Activated CD4-positive, alpha-beta T cell treated with anti-CD3 and anti-CD28 coated beads, Interleukin-2, Interleukin-4, amounts not matched to agents 100 ng/mL and 50 ng/mL, durations not matched to agents 16 hours and 8 hours (primary cell): ENCODE measurements at places on chromosomes 3 and 15.

GRCh38 chr3:46558184-46559043 lies 7.7 kb downstream of the LRRC2 start:
- peak; percentile 78 for DNase-seq

GRCh38 chr3:193943200-193943599 lies 192.7 kb upstream of the HES1 start:
- no peak for DNase-seq

- peak; percentile 57 for DNase-seq
These were observed 636 bp downstream of the TBC1D21 start for GRCh38 chr15:73873889-73874511.

- DNase-seq, result no peak
These were observed 8.2 kb downstream of the XYLB start for GRCh38 chr3:38354588-38355330.

DNA sequence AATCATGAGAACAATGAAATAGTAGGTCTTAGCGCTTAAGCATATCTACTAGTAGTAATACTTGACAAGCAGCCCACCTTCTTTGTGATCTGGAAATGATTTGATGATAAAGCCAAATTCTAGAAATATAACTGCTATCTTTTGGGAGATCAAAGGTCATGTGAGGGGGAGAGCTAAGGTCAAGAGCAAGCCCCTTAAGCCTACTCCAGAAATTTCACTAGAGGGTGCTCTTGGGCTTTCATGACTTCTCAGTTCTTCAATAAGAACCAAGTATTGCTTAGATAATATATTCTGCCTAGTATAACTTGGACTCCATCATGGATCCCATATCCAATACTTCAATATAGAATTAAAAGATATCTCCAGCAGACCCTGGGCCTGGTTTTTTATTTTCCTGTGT lies 319.6 kb downstream of the ZBTB20 start:
- peak; percentile 36 for DNase-seq

- DNase-seq, result no peak
These were observed 7.5 kb downstream of the SRGAP3 start for GRCh38 chr3:9241956-9242355.

- DNase-seq, result no peak
These were observed 42.6 kb downstream of the PPCDC start for GRCh38 chr15:75065851-75066509.

- no peak for DNase-seq
These were observed 75.9 kb upstream of the ATP2B2 start for GRCh38 chr3:10581251-10581650.

DNA sequence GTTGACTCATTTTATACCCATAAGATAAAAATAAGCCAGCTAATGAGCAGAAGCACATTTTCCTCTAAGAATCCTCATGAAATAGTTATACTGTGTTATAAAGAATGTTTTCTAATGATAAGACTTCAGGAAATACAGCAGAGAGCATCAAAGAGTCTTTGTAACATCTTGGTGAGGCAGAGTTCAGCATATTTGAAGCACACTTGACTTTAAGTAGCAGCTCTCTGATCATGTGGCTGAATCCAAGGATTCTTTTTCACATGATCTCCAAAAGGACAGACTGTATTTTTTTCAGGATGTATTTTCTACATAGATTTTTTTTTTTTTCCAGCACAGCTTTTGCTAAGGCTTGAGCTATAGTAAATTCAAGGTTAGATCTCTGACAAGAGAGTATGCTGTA lies 195.1 kb downstream of the SI start:
- no peak for DNase-seq

DNA sequence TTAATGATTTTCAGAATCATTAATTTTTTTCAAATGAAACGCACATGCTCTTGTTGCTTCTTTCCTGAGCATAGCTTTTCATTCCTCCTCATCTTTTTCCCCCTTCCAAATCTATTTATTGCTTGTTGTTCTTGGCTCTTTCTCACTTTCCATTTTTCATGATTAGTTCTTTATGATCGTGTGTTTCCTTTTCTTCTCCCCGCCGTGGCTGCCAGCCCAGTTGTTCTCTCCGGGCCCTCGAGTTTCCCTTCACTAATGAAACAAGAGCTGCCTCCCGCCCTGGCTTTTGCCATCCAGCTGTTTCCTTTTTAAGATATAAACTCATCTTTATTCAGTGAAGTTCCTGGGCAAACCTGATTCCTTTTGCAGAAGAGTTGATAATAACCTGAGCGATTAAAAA lies 170.2 kb upstream of the NR2F2 start:
- DNase-seq, result no peak

DNA sequence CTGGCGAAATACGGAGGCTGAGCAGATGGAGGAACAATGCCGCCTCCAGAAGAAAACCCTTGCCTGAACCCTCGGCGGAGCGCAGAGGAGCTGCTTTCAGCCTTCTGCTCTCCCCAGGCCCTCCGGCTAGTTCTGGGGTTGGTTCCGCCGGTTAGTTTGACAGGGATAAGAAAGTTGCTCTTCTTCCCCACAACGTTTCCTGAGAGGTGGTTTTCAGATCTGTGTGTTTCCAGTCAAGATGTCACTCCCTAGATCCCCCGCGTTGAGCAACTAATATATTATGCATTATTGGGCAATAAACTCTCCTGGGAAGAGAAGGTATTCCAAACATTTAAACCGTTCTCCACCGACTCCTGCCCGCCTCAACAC lies 551 bp downstream of the NLGN1 start:
- DNase-seq, result no peak

DNA sequence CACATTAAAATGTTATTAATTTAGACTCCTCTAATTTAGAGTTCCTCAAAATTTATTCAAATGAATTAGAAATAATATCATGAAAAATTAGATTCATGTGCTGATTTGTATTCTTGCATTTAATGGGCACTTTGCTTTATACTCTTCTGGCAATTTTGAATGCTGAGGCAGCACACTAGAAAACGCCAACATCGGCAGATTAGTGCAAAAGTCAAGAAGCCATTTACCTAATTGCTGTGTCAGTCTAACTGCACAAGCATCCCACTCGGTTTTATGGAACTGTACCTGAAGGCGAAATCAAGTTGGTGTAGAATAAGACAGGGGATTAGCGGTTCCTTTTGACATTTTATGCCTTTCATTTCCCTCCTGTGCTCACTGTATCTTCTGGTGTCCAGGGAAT lies 382.0 kb downstream of the ROBO2 start:
- no peak for DNase-seq

- no peak for DNase-seq
These were observed 23.1 kb downstream of the B3GALNT1 start for GRCh38 chr3:161082063-161082462.

- no peak for DNase-seq
These were observed 47.6 kb upstream of the SPPL2A start for GRCh38 chr15:50813089-50813488.

GRCh38 chr3:143301031-143301901 lies 181.7 kb downstream of the CHST2 start:
- no peak for DNase-seq

DNA sequence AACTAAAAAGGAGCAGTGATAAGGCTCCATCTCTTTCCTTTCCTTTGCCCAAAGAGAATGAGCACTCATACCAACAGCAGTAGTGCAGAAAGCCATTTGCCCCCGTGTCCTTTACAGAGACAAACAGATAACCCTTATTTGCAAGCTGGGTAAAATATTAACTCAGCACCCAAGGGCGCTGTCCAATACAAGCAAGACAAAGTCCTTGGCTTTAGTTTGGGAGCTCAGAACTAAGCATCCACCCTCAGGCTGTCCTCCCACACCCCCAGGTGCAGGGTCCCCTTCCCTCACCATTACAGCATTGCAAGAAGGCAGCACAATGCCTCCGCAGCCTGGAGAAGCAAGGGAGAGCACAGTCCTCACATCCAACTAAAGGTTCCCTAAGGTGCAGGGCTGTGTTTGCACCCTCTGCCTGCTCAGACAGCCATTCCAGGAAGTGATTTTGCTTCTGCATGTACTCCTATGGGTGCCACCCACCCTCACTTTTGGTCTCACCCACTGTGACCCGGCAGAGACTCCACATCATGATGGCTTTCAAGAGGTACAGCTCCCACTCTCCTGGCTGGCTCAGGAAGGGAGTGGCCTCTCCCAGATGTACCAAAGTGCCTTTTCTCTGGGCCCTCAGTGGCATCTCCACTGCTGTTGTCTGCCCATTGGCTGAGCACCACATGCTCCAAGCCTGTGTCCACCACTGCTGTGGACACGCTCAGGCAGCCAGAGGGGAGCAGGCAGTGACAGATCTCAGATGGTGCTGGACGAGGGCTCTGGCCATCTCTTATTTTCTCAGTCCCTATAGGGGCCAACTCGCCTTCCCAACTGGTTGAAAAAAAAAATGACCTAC lies 34.1 kb upstream of the HES1 start:
- no peak for DNase-seq

DNA sequence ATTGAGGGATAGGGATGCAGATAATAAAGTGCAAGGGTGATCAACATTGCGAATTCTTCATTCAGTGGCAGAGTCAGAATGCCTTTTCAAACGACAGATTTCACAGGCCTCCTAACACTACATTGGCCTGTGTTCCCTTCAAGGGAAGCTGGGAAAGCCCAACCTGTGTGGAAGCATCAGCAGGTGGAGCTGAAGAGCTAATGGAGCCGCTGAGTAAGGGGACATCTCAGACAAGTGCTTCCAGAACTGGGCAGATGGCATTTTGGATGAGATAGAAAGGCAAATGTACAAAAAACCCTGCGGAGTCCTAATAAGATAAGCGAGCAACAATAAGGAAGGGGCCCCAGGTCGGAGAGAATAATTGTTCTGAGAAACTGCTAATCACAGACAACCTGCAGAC lies 8.5 kb upstream of the SLC24A5 start:
- no peak for DNase-seq

GRCh38 chr3:160693191-160693590 lies 16.2 kb downstream of the ARL14 start:
- DNase-seq, result no peak

GRCh38 chr15:77859491-77860060 lies 217.9 kb downstream of the TBC1D2B start:
- DNase-seq, result no peak

DNA sequence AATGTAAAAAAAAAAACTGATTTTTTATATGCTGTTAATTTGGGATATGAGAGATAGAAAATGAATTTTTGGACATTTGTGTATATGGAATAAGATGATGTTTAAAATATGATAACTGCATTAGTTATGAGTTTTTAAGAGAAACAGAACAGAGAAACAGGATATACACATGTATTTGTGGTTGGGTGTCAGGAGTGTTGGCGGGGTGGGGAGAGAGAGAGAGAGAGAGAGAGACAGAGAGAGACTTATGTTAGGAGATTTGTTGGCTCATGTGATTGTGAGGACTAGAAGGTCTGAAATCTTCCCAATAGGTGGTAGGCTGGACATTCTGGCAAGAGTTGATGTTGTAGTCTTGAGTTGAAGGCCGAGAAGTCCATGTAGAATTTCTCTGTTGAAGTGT lies 1121.6 kb upstream of the GBE1 start:
- no peak for DNase-seq

- DNase-seq, result no peak
These were observed 19.2 kb downstream of the EID1 start for GRCh38 chr15:48896869-48897814.

DNA sequence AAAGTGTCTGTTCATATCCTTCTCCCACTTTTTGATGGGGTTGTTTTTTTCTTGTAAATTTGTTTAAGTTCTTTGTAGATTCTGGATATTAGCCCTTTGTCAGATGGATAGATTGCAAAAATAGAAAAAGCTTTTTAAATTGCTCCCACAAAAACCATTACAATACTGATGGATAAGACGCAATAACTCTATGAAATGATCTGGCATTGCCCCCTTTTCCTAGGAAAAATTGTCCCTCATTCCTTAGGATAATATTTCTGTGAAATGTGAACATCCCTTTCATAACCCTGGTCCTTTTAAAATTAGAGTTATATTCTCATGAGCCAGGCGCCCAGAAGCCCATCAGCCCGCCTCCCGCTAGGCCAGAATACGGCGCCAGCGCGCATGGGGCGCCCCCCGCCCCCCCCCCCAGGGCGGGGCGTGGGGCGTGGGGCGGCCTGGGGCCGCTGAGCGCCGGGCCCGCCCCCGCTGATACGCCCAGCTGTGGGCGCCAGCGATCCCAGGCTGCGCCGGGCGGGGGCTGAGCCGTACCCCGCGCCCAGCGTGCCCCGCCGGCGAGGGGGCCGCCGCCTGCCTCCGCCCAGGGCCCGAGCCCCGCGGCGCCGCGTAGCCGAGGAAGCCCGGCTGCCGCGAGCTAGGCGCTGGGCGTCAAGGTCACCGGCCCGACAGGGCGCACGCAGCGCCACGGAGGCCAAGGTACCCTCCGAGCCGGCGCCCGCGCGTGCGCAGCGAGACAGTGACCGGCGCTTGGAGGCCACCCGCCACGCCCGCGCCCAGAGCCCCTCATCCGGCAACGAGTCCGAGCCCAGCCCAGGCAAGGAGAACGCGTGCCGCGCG lies 11.1 kb upstream of the ROPN1B start:
- no peak for DNase-seq

DNA sequence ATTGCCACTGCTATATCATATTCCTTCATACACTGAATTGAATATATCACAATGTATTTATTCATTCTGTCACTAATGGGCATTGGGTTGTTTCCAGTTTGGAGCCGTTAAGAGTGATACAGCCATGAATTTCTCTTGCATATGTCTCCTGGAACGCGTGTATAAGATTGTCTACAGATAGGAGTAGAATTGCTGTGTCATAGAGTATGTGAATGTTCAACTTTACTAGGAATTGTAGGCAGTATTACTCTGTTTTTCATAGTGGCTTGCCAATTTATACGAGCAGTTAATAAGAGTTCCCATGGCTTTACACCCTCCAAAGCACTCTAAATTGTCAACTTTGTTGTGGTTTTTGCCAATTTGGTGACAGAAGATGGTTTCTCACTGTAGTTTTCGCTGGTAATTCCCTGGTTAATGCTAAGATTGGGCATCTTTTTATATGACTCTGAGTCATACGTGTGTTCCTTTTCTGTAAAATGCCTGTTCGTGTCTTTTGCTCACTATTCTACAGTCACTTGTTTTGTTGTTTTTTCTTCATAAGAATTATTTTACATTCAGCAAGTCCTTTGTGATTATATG lies 136.1 kb upstream of the LIPC start:
- DNase-seq, result no peak

DNA sequence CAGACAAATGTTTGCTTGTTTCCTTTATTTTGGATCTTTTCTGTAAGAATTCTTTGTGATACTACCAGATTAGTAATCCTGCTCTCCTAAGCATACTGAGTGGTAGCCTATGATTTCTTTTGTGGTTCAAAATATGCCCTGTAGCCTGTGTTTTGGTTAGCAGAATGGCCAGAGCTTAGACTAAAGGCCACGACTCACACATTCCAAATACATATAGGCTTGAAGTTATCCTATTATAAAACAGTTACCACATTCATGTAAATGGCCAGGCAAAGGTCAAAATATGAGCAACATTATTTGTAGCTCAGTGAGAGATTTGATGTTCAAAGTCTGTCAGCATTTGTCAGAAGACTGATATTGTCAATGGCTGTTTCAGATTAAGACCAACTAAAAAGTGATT lies 84.5 kb downstream of the MITF start:
- DNase-seq, result no peak
